NCI-H446 treated with DMSO at 0.1 percent for 48 hours (cell line): ENCODE measurements at places on chromosomes 3 and 15.

DNA sequence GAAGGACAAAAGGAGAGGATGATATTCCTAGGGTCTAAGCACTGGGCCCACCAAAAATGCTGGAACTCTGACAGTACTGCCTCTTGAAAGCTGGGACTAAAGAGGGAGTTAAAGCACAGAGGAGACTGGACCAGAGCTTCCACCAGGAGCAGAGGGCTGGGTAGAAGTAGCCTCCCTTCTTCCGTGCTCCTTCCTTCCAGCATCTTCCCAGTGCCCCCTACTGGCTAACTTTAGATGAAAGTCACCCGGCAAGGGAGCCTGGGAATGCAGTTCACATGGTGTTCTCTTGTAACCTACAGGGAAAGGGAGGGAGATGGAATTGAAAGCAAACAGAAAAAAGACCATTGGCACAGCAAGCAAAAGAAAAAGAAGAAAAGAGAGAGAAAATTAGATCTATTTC lies 106.1 kb upstream of the COL8A1 start:
- no peak for DNase-seq

DNA sequence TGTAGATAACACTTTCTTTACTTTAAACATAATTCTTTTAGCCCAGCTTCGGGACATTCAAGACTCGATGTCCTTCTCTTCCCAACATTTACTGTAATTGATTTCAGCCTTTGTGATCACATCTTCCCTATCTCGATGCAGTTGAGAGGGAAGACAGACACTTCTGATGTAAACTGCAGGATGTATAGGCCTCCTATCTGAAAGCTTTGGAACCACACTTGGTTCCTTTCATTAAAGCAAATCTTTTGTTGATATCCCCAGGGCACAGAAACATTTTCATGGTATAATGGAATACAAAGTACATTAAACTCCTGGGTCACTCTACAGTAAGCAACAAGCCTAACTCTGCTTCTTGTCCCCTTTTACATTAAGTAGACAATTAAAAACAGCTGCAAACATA lies 6.4 kb downstream of the GRM7 start:
- no peak for DNase-seq

DNA sequence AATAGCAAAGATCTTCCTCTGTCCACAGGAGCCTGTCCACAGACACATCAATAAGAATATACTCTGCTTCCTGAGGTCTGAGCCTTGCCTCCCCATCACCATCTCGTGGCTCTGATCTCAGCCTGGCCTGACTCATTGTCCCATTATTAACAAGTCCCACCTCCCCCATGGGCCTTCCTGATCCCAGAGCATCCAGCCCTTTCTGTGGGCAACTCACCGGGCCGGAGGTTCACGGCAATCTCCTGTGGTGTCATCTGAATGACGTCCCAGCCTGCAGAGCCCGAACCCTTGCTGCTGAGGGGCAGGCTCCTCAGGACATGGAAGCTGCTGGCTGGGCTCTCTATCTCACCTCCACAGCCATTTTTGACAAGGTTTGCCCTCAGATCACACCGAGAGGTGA lies 28.1 kb downstream of the ITGB5 start:
- no peak for DNase-seq

DNA sequence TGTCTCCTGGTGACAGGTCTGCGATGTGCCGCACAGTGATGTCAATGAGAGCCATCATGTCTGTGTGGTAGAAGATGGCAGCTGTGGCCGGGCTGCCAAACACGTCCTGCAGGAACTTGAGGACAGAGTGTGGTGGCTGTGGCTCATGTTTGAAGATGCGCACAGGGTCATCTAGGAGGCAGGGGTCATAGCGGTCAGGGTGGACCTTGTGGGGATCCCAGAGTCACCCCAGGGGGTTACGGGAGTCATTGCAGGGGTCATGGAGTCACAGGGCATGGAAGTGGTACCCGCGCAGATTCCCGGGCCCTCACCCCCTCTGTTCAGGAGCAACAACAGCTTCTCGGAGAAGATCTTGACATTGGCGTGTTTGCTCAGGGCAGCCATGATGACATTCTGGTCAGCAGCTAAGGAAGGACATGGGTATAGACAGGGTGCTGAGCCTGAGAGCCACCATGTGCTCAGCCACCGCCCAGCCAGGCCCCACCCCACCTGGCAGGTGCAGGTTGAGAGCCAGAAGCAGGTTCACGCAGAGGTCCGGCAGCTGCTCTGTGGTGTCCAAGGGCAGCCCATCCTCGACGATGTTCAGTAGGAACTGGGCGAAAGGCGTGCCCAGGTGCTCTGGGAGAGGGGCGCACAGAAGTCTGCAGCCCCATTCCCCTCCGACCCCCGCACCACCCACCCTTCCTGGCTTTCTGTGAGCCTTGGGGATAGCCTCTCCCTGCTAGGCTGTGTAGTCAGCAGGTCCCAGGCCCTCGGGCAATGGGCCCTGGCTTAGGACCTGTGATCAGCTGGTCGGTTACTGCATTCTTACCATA lies 6.9 kb downstream of the NCKIPSD start:
- no peak for DNase-seq

GRCh38 chr3:73939985-73940384 lies 315.2 kb upstream of the PDZRN3 start:
- DNase-seq: no peak

GRCh38 chr15:35698331-35698730 lies 152.4 kb upstream of the DPH6 start:
- no peak for DNase-seq

DNA sequence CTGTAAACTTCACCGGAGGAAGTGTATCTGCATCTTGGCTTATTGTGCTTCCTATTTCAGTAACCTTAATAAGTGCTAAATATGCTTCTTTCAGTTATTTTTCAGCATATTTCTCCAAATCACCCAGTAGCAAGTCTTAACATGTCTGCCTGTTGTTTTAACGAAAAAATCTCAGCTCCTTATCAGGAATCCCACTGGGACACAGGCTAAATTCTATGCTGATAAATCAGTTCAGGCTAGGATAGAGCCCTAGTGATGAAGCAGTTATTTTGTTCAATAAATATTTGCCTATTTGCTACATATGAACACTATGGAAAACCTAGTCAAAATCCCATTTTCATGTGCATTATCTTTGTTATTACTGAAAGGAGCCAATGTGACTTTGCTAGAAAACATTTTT lies 8.2 kb upstream of the MITF start:
- DNase-seq: no peak
